Activated CD4-positive, CD25-positive, alpha-beta regulatory T cell treated with anti-CD3 and anti-CD28 coated beads, Interleukin-2, amount 50 U/mL, for 72 hours (primary cell): ENCODE measurements at places on chromosomes 4 and X.

DNA sequence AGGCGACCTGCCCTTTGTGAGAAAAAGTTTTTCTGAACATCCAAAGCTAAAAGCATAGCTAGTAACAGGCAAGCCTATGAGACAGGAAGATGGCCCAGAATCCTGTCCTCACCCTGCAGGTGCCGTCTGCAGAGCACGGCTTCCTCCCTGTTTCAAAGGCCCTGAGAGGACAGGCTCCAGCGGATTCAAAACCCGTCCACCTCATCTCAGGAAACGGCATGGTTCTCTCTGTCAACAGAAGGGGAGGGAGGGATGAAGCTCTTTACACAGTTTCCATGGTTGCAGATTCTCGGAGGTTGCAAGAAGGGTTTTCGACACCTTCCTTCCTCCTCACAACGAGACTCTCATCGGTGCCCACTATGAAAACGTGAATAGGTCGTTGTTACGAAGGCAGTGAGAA, 8.3 kb downstream of the PPP2R3B start:
- DNase-seq, result no peak

GRCh38 chr4:7987148-7987989, 47.7 kb upstream of the AFAP1 start:
- DNase-seq, result peak; percentile 70

GRCh38 chr4:94304365-94304971, 38.2 kb downstream of the HPGDS start:
- DNase-seq, result no peak

DNA sequence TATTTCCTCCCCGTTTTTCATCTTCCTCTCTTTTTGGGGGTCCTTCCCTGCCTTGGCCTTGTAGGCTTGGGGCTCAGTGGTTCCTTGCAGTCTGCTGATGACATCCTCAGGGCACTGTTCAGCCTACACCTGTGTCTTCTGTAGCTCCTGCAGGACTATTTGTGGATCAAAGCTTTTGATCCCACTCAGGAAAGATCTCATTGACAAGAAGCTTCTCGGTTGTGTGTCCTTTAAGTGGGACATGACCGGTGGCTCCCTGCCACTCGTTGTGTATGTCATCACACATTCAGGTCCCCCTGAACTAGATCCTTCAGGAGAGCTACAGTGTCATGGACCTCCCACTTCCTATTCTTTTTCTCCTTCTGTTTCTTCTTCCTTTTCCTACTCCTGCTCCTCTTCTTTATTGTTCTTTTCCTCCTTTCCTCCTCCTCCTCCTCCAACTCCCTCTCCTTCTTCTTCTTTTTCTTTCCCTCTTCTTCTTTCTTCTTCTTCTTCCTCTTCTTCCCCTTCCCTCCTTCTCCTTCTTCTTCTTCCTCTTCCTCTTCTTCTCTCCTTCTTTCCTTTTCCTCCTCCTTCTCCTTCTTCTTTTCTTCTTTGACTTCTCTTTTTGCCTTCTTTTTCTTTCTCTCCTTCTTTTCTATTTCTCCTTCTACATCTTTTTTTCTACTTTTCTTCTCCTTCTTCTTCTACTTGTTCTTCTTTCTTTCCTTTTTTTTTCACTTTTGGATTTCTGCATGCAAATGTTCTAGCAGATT, 67.8 kb downstream of the NBDY start:
- no peak for DNase-seq

DNA sequence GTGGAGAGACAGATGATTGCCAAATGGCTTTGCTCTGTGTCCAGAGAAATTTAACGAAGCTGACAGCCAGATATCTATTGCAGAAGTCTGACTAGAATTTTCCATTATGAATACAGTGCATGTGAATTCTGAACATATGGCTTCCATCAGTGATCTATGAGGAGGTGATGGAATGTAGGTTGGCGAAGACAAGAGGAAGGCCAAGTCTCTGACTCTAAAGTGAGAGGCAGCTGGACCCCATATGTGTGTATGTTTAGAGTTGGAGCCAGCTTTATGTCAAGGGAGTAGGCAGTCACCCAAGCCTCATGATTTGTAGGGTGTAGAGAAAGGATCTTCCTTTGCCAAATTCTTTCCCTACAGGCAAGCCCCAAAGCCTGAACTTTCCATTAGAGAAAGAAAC, 76.2 kb upstream of the TEX13D start:
- no peak for DNase-seq

GRCh38 chr4:106512706-106513105, 144.1 kb upstream of the GIMD1 start:
- DNase-seq, result no peak

GRCh38 chrX:19089555-19090040, 32.7 kb downstream of the ADGRG2 start:
- DNase-seq, result no peak

DNA sequence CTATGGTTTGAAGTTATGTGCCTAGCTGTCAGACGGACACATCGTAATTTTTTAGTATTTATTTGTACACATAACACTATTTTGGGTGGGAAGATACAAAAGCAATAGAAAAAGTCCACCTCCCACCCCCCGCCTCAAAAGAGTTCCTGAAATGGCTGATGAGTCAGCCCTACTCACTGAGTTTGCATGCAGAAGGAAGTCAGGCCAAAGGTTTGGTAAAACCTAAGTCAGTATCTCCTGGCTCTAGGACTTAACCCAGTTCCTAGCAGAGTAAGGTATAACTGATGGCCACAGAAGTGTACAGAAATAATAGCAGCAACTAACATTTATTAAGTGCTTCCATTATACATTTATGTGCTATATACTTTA, 2.9 kb upstream of the KLHL2 start:
- no peak for DNase-seq

GRCh38 chr4:1982124-1983052, 26.4 kb downstream of the NELFA start:
- DNase-seq, result no peak

GRCh38 chrX:31563792-31564191, 492.0 kb upstream of the FTHL17 start:
- DNase-seq, result no peak

DNA sequence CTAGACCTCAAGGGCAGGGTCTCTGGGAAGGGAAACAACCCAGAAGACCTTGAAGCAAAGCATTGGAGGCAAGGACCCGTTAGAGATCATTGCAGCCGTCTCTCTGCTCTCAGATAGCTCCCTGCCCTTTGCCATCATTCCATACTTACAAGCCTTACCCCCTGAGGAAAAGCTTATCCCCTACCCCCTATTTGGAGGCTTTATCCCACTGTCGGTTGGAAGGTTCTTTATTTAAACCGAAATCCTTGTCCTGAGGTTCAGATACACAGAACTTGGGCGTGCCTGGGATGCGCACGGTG, 84.4 kb downstream of the EFNB1 start:
- DNase-seq, result no peak

GRCh38 chr4:148192526-148192925, 249.7 kb downstream of the NR3C2 start:
- no peak for DNase-seq

DNA sequence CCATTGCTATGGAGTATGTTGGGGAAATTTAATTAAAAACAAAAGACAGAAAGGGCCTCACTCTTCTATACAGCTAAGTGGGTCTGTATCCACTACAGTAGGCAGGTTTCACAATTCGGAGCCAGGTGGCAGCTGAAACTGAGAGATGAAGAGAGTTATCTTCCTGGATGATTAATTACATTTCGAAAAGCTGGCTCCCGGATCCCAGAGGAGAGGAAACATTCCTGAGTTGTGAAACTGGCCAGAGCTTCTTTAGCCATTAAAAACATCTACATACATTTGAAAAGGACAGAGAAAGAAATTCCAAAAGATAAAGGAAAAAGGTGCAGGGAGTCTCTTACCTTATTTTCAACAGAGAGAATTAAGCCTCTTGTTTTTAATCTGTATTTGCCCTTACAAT, 15.5 kb upstream of the PDZD4 start:
- no peak for DNase-seq

DNA sequence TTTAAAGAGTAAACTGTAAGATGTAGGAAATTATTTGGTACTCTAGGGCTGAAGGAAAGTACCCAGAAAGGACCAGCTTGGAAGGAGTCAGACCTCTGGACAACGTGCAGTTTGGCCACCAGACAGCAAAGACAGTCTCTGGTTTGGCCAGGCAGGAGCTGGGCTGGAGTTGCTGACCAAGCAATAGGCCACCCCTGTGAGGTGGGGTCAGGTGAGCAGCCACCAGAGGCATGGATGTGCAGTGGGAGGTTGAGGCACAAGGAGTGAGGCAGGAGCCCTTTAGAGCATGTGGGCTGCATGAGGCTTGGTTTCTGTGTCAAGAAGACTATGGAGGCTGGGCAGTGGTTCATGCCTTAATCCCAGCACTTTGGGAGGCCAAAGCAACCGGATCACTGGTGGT, 17.7 kb upstream of the MRFAP1 start:
- no peak for DNase-seq

GRCh38 chr4:168188754-168189153, 96.4 kb downstream of the ANXA10 start:
- no peak for DNase-seq

DNA sequence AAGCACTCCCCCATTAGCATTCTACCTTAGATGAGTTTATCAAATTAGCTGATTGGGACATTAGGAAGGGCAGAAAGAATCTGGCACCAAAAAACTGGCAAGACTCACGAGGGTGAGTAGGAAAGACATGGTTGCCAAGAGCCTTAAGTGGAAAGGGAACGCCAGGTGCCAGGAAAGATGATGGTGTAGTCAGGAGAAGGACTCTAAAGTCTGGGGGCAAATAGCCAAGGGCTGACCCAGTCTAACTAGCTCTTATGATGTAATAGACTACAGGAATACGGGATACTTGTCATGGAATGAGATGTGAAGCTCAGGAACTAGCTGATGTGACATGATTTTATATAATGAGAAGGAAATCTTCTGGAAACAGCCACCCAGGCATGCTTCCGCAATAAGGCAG, 94.8 kb downstream of the MBNL3 start:
- no peak for DNase-seq

GRCh38 chr4:89247951-89248350, 59.6 kb downstream of the GPRIN3 start:
- DNase-seq, result no peak

DNA sequence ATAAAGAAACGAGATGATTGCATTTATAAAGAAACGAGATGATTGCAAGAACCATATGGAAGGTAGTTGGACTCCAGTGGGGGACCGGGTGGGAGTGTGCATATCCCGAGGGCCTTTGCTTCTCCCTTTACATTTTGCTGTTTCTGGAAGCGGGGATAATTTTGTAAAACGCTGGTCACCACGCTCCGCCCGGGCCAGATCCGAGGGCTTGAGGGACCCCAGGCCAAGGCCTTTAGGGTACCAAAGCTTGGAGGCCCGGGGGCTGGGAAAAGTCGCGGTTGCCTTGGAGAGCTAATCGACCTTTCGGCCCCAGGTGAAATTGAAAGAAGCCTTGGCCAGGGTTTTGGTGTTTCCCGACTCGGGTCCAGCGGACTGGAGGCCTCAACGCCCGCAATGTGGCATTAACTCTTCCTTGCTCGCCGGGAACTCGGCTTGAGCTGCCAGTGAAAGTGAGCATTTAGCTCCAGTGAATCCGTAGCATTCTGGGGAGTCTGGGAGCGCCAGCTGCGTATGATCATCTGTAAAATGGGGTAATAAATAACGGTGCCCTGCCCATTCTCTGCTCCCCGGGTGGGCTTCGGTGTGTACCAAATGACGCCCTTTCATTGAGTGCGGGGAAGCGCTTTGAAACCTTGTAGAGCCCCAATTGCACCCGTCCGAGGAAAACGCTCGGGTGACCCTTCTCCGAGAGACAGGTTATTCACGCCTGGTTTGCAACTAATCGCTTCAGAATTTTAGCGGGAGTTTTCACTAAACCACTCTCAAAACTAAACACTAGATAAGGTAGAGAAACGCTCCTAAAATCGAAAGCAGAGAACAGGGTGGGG, 4.5 kb downstream of the NKX3-2 start:
- no peak for DNase-seq

- DNase-seq, result no peak
Observed at GRCh38 chr4:15658781-15659180, 3.6 kb upstream of the FBXL5 start.

DNA sequence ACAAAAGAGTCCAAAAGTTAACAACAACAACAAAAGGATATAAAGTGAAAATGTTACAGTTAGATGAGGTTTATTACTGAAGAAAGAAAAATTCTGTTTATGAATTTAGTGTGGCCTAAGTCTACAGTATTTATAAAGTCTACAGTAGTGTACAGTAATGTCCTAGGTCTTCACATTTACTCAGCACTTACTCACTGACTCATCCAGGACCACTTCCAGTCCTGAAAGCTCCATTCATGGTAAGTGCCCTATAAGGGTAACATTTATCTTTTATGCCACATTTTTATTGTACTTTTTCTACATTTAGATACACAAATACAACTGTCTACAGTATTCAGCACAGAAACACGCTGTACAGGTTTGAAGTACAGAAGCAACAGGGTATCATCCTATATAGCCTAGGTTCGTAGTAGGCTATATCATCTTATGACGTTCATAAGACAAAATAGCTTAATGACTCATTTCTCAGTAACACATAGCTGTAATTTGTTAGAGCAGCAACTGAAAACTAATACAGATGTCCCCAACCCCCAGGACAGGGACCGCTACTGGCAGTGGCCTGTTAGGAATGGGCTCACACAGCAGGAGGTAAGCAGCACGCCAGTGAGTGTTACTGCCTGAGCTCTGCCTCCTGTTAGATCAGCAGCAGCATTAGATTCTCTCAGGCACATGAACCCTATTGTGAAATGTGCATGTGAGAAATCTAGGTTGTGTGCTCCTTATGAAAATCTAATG, 61.3 kb downstream of the CENPC start:
- DNase-seq, result no peak

DNA sequence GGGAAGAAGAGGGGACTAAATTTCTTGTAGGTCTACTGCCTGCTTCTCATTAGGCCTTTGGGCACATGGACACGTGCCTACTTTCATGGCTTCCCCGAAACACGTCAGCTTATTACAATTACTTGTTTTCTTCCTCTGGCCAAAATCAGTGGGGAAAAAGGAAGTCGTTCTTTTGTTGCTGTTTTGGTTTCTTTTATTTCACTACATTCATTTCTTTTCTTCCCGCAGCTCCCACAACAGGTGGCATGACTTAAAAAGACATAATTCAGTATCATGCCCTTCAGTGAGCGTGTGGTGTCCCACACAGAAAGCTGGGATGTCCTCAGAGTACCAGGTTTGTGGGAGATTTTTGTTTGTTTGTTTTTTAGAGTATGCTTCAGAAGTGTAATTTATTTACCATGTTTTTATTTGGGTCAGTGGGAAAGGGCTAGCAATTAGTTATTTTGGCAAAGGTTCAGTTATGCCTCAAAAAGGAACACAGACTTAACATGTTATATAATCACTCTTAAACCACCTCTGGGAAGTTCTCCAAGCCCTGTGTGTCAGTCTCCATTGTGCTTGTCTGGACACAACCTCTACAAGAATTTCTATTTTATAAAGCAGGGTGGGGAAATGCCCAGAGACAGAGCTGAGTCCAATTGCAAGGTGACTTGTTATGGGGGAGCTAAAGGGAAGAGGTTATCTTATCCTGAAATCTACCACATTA, 44.2 kb upstream of the SPRY1 start:
- DNase-seq, result no peak

- no peak for DNase-seq
Observed at GRCh38 chrX:152343306-152343705, 107.8 kb downstream of the GABRA3 start.
